ENCODE measurements at places on chromosomes 16 and 17.

GRCh38 chr17:3857261-3858105, 11.4 kb upstream of the NCBP3 start:
- DNase-seq: no peak

- DNase-seq: no peak
Measured at GRCh38 chr17:82750241-82750908, 1.5 kb upstream of the TBCD start.

DNA sequence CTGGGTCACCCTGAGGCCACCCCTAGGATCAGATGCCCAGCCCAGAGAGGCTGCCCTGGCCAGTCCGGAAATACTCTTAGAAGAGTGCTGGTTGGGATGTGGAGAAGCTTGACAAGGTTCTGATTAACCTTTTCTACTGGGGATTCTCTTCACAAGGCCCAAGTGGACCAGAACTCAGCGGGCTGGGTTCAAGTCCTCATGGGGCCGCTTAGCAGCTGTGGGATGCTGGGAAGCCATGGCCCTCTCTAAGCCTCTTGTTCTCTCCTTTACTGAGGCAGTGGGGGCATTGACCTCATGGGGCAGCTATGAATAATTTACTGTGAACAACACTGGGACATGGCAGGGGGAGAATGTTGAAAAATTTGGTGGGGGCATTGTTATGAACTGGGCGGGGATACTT, 92.8 kb downstream of the CYLD start:
- no peak for DNase-seq

DNA sequence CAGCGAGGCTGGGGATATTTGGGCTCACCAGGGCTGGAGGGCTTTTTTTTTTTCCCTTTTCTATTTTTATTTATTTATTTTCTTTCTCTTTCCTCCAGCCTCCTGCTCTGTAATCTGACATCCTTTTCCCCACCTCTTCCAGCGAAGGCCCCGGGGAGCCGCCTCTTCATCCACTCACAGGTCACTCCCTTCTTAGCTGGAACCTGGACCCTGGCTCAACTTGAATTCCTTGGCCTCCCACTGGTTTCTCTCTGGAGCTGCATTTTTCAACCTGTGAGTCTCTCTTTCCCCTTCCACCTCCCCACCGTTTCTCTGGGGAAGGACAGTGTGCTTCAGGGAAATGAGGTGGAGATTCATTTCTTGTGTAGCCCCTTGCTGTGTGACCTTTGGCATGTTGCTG, 82.0 kb downstream of the MRM1 start:
- no peak for DNase-seq
